ENCODE measurements at places on chromosomes 16 and 17. TPM values are rescaled to one million over a fixed set of nuclear protein-coding genes. Genes with fewer than 3 reads are reported as not detected.

The SPPL2C gene
- not detected for total RNA-seq

The CDH5 gene
- not detected for total RNA-seq

DNA sequence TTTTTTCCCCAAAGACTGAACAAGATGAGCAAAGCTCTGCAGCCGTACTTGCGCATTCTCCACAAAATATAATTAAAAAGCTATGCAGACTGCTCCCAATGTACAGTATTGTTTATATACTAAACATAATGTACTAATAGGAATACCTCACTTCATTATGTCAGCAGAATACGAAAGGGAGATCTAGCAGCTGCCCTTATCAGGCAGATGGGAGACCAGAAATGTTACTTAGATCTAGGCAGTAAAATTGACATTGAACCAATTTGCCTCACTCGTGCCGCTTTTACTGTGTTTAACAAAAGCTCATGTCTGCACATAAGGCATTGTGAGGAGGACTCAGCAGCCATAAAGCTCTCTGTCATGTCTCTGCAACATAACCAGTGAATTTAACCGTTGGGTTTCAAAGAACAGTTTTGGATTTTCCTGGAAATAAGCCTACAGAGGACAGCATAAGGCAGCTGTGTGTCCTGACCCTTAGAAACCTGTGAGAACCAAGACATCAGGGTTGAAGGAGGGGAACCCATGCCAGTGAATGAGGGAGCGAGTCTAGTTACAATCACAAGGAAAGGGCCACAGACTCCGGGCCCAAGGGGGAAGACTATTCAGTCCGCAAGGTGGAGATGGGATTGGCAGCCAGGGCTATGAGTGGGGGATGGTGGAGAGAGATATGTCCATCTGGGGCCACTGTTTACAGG, 71.4 kb downstream of the GNAO1 start:
- DNase-seq = no peak
- H3K27ac ChIP-seq = no peak overlapping the region
- H3K4me1 ChIP-seq = no peaks in the 10 kb centered on the region
- H3K27me3 ChIP-seq = peaks cover 39% of the 10 kb centered on the region

DNA sequence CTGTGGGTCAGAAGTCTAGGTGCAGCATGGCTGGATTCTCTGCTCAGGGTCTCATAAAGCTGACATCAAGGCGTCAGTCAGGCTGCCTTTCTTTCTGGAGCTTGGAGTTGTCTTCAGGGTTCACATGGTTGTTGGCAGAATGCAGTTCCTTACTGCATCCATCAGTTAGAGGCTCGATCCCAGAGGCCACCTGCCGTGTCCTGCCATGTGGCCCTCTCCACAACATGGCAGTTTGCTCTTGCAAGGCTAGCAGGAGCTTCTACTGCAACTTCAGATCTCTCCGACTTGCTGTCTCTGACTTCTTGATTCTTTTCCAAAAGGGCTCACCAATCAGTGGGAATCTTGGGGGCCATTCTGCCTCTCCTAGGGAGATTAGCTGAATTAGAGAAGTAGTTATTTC, 11.9 kb downstream of the PITPNC1 start:
- H3K36me3 ChIP-seq = no peaks in the 10 kb centered on the region
- peak overlapping the region; percentile 93 for H3K27ac ChIP-seq
- no peak overlapping the region for H3K4me3 ChIP-seq
- H3K4me1 ChIP-seq = peaks cover 22% of the 10 kb centered on the region

DNA sequence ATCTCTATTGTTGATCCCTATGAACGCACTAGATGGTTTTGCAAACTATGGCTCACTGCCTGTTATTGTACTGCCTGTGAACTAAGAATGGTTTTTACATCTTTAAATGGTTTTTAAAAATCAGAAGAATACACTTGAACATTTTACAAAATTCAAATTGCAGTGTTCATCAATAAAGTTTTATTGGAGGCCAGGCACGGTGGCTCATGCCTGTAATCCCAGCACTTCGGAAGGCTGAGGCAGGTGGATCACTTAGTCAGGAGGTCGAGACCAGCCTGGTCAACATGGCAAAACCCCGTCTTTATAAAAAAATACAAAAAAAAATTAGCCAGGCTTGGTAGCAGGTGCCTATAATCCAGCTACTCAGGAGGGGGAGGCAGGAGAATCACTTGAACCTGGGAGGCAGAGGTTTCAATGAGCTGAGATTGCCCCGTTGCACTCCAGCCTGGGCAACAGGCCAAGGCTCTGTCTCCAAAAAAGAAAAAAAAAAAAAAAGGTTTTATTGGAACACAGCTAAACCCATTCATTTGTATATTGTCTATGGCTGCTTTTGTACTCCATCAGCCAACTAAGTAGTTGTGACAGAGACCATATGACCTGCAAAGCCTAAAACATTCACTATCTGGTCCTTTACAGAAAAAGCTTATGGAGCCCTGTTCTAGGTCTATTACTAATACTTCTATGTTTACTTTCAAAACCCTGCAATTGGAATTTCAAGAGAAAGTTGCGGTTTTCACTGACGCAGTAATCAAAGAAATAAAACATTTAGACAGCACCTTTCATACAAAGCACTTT, 18.9 kb downstream of the IKZF3 start:
- no peak overlapping the region for H3K4me3 ChIP-seq
- H3K27ac ChIP-seq = no peak overlapping the region
- no peaks in the 10 kb centered on the region for H3K36me3 ChIP-seq

The CLEC19A gene
- total RNA-seq = not detected

DNA sequence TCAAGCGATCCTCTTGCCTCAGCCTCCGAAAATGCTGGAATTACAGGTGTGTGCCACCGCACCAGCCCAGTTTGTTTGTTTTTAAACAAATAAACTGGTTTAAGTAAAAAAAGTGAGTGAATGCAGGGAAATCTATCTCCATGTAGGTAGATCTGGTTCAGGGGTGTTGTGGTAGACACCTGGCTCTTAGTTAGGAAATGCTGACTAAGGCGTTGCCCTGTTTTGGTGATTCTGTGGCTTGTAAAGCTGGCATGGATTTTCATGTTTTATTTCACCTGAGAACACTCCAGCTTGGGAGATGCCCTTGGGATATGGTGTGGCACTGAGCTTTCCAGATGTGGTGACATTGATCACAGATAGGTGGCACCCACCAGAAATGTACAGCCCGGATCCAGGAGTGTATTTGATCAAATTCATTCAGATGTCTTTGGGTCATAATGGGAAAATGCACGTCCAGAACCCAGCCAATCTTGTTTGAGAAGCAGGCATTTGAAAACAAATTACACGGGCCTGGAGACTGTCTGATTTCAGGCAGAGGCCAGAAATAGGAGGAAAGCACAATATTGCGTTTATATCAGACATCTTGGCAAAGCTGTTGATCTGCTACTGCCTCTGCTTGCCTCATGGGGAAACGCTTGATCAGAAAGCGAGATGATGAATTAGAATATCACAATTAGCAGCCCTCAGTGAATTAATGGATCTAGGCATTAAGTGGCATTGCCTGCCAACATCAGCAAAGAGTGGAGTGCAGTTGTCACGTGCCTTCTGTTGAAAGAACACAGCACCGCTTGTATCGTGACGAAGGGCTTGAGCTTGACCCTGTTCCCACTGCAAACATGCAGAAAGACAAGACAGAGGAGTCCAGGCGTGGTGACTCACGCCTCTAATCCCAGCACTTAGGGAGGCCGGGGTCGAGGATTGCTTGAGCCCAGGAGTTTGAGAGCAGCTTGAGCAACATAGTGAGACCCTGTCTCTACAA, 7.3 kb upstream of the IL34 start:
- H3K27me3 ChIP-seq = no peaks in the 10 kb centered on the region
- H3K36me3 ChIP-seq = no peaks in the 10 kb centered on the region
- DNase-seq = no peak
- no peak overlapping the region for H3K4me3 ChIP-seq

DNA sequence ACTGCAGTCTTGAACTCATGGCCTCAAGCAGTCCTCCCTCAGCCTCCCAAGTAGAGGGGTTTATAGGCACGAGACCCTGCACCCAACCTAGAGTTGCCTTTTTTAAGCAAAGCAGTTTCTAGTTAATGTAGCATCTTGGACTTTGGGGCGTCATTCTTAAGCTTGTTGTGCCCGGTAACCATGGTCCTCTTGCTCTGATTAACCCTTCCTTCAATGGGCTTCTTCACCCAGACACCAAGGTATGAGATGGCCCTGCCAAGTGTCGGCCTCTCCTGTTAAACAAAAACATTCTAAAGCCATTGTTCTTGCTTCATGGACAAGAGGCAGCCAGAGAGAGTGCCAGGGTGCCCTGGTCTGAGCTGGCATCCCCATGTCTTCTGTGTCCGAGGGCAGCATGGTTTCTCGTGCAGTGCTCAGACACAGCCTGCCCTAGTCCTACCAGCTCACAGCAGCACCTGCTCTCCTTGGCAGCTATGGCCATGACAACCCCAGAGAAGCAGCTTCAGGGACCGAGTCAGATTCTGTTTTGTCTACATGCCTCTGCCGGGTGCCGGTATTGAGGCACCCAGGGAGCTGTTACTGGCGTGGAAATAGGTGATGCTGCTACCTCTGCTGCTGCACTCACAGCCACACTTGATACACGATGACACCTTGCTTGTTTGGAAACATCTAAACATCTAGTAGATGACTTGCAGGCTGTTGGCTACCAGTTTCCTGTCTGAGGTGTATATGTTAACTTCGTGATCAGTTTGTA, 3.3 kb downstream of the RPL13 start:
- DNase-seq = no peak
- peaks cover 38% of the 10 kb centered on the region for H3K36me3 ChIP-seq
- peaks cover 45% of the 10 kb centered on the region for H3K4me1 ChIP-seq
- no peaks in the 10 kb centered on the region for H3K27me3 ChIP-seq
- H3K4me3 ChIP-seq = peak overlapping the region; percentile 99

The SREBF1 gene
- total RNA-seq = 194 TPM

The GRIN2C gene
- total RNA-seq = not detected

- no peak overlapping the region for H3K4me3 ChIP-seq
- H3K36me3 ChIP-seq = no peaks in the 10 kb centered on the region
- no peaks in the 10 kb centered on the region for H3K27me3 ChIP-seq
- peak; percentile 87 for DNase-seq
These were observed 113.8 kb downstream of the OR1D5 start for GRCh38 chr17:2949469-2950044.

The GPT2 gene
- total RNA-seq = 19.4 TPM

DNA sequence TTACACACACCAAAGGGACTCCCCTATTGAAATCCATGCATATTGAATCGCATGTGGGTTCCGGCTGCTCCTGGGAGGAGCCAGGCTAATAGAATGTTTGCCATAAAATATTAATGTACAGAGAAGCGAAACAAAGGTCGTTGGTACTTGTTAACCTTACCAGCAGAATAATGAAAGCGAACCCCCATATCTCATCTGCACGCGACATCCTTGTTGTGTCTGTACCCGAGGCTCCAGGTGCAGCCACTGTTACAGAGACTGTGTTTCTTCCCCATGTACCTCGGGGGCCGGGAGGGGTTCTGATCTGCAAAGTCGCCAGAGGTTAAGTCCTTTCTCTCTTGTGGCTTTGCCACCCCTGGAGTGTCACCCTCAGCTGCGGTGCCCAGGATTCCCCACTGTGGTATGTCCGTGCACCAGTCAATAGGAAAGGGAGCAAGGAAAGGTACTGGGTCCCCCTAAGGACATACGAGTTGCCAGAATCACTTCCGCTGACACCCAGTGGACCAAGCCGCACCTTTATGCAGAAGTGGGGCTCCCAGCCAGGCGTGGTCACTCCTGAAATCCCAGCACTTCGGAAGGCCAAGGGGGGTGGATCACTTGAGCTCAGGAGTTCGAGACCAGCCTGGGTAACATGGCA, 2.2 kb downstream of the GAA start:
- H3K27me3 ChIP-seq = no peaks in the 10 kb centered on the region
- no peak overlapping the region for H3K27ac ChIP-seq
- peaks cover 18% of the 10 kb centered on the region for H3K4me1 ChIP-seq
- H3K36me3 ChIP-seq = no peaks in the 10 kb centered on the region
- no peak for DNase-seq

DNA sequence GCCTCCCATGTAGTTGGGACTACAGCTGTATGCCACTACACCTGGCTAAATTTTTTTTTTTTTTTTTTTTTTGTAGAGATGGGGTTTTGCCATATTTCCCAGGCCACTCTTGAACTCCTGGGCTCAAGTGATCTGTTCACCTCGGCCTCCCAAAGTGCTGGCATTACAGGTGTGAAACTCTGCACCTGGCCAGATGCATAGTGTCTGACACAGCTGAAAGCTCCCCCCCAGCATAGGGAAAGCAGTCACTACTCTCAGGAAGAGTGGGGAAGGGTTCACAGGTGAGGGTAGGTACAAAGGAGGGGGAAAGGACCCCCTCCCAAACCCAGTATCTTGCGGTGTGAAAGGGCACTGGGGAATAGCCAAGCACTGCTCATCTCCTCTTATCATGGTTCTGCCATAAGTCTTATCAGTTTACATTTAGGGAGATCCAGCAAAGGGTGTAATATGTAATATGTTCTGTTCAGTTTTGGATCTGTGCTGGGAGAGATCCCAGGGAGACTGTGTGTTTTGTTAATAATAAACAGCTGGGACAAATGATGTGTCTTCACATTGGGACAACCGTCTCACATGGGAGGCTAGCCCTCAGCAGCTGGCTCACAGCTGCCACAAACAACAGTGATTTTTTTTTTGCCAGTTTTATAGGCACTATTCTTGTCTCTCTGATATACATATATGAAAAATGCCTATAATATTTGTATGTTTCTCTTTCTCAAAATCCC, 6.8 kb upstream of the CAVIN1 start:
- no peak overlapping the region for H3K27ac ChIP-seq
- no peak overlapping the region for H3K4me3 ChIP-seq
- no peaks in the 10 kb centered on the region for H3K4me1 ChIP-seq
